ENCODE measurements at places on chromosomes 6 and 20.
A peak's percentile ranks its signal among the peaks of the same experiment; 100 is the strongest.

- peak; percentile 89 for DNase-seq
Observed at GRCh38 chr20:46994341-46994740, 99.7 kb downstream of the EYA2 start.

DNA sequence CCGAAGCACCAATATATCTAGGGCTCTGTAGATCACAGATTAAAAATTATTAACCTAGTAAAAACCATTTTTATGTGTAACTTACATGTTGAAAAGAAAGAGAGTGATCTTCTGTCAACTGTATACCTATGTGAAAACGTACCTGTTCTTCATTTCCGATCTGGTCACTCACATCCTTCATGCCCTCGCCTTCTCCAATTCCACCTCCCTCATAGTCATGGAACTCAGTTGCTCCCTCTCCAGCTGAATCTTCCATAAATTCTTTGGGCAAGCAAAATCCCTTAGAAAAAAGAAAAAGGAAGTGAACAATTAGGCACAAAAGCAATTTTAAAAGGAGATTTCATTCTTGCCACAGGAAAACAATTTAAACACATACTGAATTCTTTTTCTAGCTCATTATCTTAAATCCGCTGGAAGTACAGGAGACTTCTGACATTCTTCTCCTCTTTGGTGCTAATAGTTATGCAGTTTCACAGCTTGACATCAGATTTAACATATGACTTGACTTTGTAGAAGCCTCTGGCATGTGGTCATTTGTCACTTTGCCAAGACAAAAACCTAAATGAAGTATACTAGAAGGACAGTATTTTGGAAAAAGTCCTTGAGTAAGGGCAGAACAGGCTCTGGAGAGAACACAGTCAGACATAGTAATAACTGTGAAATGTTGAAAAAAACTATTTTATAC lies 29.5 kb upstream of the LYRM2 start:
- no peak for DNase-seq

GRCh38 chr20:53557130-53557529 lies 36.5 kb downstream of the ZNF217 start:
- no peak for DNase-seq

DNA sequence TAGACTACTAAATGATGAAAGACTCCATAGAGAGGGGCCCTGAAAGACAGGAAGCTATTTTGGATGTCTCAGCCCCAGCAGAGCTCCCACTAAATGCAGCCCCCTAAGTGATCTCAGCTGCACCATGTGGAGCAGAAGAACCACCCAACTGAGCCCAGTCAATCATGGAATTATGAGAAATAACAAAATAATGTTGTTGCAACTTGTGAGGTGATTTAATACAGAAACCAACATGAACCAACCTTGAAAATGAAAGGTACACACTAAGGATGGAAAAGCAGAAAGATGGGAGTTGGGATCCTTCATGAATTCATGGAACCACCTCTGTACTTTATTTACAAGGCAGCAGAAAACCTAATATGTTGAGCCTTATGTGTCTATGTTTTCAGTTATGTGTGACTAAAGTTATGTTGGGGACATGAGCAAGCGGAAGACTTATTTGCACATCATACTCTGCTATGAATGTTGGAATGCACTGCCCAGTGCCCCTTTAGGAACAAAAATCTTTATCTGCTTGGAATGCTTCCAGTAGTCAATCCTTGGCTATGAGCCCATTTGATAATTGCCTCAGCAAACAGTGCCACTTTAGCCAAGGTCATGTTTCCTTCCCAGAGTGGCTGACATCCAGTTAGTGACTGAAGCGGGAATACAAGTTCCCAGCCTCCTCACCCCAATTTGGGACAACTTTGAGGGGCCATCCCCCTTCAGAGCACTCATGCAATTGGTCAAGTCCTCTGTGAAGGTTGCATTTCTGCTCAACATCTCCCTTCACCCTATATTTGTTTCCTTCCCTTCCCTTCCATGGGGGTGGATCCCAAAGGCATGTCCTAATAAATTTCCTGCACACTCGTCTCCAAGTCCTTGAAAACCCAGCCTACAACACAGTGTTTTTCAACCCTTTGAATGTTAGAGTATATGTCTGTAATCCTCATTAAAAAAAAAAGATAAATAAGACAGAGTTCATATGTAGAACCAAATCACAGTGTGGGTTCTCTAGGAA lies 18.4 kb downstream of the TP53RK start:
- no peak for DNase-seq

DNA sequence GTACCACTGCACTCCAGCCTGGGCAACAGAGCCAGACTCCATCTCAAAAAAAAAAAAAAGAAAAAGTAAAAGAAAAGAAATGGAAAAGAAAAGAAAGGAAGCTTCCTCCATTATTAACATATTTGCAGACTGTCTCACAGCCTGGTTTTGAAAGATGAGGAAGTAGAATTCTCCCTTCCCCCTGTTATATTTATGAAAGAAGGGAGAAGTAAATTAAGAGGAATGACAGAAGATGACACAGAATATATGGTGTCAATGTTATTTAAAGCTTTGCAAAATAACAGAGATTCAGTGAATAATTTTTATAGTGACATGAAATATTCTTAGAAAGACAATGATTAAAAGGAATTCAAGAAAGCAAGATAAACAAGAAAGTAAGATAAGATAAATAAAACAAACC lies 83.7 kb upstream of the PRSS16 start:
- DNase-seq: no peak

- DNase-seq: no peak
Observed at GRCh38 chr6:24867104-24867703, 68.5 kb upstream of the ARMH2 start.

- DNase-seq: no peak
Observed at GRCh38 chr20:24909861-24910260, 39.2 kb upstream of the CST7 start.

DNA sequence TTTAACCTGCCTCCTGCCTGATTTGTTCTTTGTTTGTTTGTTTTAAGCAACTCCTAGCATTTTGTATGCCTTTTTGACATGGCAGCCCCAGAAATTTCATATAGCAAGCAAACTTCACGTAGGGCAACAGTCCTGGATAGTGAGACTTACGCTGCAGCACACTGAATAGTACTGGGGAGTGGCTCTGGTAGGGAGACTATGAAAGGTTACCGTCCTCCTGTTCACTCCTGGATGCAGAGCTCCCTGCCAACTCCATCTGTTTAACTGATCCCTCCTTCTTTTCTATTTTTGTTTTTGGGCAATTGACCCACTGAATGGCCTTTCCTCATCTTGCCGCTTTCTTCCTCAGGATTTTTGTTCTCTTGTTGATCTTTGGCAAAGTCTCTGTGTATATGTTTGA lies 44.5 kb upstream of the BMP6 start:
- DNase-seq: no peak

GRCh38 chr6:41545247-41545702 lies 906 bp upstream of the FOXP4 start:
- no peak for DNase-seq

DNA sequence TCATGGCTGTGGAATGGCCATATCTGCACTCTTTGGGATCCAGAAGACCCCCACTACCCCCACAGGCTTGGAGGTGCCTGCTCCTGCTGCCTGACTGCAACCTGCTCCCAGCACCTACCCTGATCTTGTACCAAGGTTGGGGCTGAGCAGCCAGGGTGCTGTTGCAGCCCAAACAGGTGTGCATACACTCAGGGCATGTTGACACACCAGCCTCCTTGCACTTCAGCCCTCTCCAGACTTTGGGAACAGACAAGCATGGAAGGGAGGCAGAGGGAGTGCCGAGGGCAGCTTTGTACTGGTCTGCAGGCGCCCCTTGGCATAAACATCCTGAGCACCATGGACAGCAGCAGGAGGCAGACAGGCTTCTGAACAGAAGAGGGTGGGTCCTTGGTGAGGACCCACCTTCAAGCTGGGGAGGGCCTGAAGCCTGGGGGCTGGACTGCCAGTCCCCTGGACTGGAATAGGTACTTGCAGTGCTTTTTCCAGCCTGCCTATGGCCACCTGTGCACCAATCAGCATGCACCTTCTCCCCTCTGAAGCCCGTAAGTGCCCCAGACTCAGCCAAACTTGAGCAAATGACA lies 1675.8 kb downstream of the HACE1 start:
- DNase-seq: no peak

- no peak for DNase-seq
Observed at GRCh38 chr20:49548371-49548947, 19.5 kb downstream of the PTGIS start.

DNA sequence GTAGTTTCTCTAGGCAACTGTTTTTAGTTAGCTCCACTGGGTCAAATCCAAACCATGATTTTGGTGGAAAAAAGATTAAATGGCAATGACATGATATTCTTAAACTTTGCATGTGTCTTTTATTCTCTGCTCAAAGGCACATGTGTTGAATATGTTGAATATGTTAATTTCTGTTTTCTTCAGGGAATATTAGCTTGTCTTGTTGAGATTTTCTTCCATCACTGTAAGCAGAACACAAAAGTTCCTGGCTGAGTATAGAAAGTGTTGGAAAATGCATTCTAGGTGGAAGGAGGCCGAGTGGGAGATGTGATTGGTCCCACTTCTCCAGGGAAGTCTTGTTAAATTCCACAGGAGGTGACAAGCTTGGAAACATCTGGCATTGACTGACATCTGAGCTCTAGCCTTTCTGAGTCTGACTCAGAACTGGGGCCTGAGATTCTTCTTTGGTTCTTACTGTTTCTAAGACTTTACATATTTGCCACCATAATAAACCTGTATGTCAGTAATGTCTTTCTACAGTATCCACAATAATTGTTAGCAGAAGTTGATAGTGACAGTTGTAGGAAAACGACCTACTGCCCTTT lies 81.1 kb downstream of the LAMA4 start:
- DNase-seq: no peak

GRCh38 chr20:46975976-46976375 lies 81.3 kb downstream of the EYA2 start:
- DNase-seq: no peak

GRCh38 chr6:13331516-13332348 lies 3.4 kb upstream of the TBC1D7 start:
- peak; percentile 50 for DNase-seq

DNA sequence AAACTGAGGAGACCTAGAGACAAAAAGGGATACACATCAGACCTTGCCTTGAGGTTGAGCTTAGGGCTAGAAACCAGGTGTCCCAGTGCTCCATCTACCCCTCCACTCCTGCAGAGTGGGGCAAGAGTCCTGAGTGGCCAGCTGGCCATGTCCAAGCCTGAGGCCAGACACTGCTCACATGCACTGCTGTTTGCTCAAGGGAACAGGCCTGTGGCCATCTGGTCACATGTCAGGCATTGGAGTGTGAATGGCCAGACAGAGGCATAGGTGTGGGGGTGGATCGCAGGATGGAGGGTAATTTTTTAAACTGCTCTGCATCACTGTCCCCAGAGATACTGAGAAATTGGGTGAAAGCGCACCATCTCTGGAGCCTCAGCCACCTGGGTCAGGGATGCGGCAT lies 30.5 kb downstream of the MAFB start:
- DNase-seq: no peak

- DNase-seq: no peak
Observed at GRCh38 chr6:61649845-61650244, 636.2 kb downstream of the KHDRBS2 start.

- DNase-seq: peak; percentile 86
Observed at GRCh38 chr6:33312361-33313104, 1.3 kb downstream of the TAPBP start.

DNA sequence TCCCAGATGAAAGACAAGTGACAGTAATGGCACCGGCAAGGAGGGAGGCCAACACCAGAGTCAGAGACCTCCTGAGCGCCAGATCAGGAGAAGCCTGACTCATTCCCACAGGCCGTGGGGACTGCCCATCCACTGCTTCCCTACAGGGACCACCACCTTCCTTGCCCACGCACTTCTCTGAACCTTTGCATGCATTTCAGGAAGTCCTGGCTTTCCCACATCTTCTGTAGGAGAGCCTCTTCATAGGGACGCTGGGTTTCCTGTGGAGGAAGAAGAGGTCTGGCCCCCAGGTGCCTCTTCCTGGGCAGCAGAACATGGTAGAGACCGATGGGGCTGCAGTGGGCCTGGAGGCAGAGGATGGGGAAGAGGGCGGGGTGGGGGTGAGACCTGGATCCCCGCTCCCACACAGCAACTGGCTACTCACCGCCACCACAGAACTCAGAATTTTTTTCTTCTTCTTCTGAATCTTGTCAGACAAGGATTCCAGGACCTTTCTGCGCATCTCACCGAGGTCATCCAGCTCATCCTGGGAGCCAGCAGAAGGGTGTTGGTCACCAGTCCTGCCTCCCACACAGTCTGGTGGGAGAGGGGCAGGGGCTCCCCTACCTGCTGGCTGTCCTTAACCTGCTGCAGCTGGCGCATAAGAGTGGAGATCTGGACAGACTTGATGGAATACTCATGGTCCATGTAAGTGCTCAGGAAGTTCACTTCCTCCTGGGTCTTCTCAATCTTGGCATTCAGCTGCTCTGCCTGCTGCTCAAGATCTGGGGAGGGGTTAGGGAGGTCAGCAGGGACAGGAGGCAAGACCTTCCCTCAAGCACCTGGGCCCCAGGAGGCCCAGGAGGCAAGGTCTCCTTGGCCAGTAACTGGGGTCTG lies 13.7 kb downstream of the C20orf96 start:
- DNase-seq: no peak

DNA sequence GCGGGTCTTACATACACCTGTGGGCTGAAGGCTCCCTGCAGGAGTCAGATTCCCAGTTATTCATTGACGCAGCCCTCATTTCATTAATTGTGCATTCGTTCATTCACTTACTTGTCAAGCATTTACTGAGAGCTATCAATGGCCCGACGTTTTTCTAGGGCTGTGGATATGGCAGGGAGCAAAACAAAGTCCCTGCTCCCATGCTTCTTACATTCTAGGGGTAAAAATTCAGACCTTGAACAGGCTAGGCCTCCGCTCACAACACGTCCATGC lies 369 bp upstream of the NSFL1C start:
- no peak for DNase-seq

- no peak for DNase-seq
Observed at GRCh38 chr6:112744827-112745226, 397.7 kb downstream of the RFPL4B start.

DNA sequence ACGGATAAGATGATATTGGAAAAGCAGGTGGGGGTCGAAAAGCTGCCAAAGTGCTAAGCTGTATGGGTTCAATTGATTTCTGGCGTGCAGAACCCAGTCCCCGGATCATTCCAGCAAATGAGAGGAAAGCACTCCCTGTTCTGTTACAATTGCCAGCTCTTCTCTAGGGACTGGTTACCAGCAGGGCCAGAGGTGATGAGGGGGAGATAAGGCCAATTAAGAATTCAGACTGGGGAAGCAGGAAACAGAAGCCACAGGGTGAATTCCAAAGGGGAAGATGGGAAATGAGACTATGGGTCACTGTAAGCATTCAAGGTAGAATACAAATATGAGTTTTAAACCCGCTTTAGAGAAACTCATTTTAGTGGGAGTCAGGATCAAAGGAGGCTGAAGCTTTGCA lies 349.4 kb upstream of the MAP3K7 start:
- no peak for DNase-seq

DNA sequence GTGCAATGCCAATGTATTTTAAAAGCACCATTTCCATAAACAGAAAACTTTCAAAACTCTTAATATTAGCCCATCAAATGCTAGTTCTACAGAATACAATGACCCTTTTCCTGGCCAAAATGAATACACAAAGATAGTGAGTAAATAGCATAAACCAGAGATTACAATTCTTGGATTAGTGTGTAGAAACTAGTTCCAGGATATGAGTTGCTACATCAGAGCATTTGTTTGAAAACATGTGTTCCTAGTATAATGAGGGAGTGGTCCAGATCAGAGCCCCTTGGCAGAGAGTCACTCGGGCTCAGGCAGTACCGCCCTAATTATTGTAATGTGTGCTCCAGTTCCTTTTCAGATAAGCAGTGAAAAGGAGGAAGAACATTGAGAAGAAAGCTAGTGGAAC lies 63.7 kb upstream of the COL21A1 start:
- DNase-seq: no peak

- DNase-seq: peak; percentile 36
Observed at GRCh38 chr6:146950351-146950835, 253.8 kb upstream of the STXBP5 start.

GRCh38 chr20:48193627-48194425 lies 408.5 kb upstream of the SULF2 start:
- no peak for DNase-seq
